ENCODE measurements at places on chromosomes 3 and 15.
A peak's percentile ranks its signal among the peaks of the same experiment; 100 is the strongest.

- DNase-seq: no peak
These were observed 15.2 kb downstream of the CORO2B start for GRCh38 chr15:68593828-68594532.

DNA sequence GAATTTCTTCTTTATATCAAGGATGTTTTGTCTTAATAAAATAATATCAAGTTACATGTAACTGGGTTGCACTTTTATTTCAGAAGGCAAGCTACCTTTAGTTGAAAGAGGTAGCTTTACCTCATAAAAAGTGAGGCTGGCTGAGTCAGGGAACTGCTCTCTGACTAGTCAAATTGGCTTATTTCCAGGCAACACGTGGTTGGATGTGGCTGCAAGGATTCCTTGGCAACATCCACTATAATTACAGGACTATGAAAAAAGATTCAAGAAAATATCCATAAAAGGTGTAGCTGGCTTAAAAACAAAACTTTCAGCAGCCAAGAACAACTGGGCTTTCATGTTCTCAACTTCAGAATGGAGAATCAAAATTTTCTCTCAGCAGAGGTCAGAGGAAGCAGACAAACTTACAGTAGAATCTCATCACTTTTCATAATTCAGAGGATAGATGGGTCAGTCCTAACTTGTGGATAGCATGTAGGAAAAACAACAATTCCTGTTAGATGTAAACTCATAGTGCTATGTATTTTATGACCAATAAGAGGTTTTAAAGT is 779.1 kb downstream of the MECOM start:
- peak; percentile 35 for DNase-seq

DNA sequence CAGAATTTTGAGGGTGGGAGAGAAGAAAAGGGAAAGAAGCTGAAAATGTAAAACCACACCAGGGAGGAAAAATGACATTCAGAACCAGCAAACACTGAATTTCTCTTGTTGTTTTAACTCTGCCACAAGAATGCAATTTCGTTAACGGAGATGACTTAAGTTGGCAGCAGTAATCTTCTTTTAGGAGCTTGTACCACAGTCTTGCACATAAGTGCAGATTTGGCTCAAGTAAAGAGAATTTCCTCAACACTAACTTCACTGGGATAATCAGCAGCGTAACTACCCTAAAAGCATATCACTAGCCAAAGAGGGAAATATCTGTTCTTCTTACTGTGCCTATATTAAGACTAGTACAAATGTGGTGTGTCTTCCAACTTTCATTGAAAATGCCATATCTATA is 15.5 kb downstream of the GREM1 start:
- DNase-seq: peak; percentile 51

DNA sequence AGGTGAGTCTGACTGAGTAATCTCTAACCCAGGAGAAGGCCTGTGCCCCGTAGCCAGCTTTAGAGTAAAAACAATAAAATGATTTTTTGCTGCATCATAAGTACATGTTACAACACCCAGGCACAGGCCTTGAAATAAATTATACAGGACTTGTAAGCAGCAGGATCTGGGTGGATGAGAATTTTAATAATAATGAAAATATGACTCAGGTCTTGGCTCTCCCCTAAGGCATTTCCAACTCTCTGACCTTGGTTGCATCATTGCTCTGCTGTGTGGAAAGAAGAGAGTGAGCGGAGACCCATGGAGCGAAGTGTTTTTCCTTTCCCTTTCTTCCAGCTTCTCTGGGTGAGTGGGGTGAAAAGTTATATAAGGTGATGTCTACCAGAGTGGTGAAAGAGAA is 44.6 kb downstream of the EOMES start:
- DNase-seq: no peak

- DNase-seq: no peak
These were observed 594.9 kb upstream of the CFAP20DC start for GRCh38 chr3:59644479-59645402.

- no peak for DNase-seq
These were observed 269.8 kb downstream of the NTRK3 start for GRCh38 chr15:87986776-87987175.

GRCh38 chr15:69854521-69855181 is 243.1 kb downstream of the TLE3 start:
- no peak for DNase-seq

DNA sequence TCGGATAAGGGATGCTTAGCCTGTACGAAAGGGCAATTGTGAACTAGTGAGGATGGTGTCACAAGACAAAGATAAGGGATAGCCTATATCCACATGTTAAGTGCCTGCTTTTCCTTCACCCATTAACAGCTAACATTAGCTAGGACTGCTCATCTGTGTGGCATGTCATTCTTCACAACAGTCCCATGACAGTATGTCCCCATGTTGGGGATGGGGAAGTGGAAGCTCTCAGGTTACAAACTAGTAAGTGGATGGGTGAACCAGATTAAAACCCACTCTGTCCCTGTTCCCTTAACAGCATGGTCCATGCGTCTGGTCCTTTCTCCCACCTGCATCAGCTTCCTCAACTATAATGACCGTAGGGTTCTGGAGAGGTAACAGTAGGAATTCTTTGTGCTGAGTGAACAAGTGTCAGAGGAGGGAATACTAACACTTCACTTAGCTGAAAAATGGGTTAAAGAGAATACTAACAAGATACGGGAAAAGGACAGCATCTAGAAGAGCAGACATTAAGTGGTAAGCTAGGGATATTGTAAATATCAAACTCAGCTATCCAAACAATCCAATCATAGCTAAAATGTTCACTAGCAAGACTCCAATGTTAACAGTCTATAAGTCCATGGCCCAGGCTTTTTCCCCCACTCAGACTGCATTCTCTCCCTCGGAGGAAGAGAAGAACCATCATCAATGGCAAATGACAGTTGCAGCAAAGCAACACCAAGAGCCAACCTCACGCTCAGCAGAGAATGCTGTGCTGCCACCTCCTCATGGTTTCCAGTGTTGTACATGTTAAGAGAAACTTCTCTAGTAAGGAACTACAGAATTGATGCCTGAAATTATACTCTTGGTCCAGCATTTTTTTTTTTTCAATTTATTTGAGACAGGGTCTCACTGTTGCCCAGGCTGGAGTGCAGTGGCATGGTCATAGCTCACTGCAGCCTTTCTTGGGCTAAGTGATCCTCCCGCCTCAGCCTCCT is 5.0 kb downstream of the RPLP1 start:
- DNase-seq: no peak
